ENCODE measurements at places on chromosomes 2 and 18. TPM values are rescaled to one million over a fixed set of nuclear protein-coding genes. Genes with fewer than 3 reads are reported as not detected.

DNA sequence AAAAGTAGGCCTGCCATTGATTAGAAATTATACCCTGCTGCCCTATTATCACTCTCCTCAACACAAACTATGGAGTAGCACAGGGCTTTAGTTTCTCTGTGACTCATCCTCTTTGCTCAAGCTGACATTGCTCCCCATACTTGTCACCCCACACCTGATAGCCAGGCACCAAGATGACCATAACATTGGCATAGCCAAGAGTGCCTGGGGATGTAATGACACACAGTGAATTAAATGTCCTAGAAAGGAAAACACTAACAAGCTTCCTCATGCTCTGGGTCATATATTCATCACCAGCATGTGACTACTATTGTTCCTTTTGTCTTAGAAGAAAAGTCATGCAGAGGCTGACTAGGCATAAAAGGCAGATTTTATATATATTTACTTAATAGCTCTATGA lies 137.8 kb upstream of the RND3 start:
- H3K27me3 ChIP-seq, result no peaks in the 10 kb centered on the region
- H3K36me3 ChIP-seq, result no peaks in the 10 kb centered on the region
- no peaks in the 10 kb centered on the region for H3K4me1 ChIP-seq
- DNase-seq, result no peak

GRCh38 chr2:149018981-149019380 lies 19.5 kb upstream of the LYPD6B start:
- DNase-seq, result no peak
- H3K4me1 ChIP-seq, result 0 out of 2 replicates have a peak, but pooled peaks cover 2% of the 10 kb centered on the region
- no peak overlapping the region for H3K4me3 ChIP-seq
- H3K36me3 ChIP-seq, result peaks cover 16% of the 10 kb centered on the region
- no peak overlapping the region for H3K27ac ChIP-seq

- no peak for DNase-seq
- peaks cover 2% of the 10 kb centered on the region for H3K36me3 ChIP-seq
- 0 out of 2 replicates have a peak, but pooled peaks cover 2% of the 10 kb centered on the region for H3K4me1 ChIP-seq
- no peak overlapping the region for H3K4me3 ChIP-seq
These were observed 20.7 kb downstream of the LIPG start for GRCh38 chr18:49582579-49582978.

DNA sequence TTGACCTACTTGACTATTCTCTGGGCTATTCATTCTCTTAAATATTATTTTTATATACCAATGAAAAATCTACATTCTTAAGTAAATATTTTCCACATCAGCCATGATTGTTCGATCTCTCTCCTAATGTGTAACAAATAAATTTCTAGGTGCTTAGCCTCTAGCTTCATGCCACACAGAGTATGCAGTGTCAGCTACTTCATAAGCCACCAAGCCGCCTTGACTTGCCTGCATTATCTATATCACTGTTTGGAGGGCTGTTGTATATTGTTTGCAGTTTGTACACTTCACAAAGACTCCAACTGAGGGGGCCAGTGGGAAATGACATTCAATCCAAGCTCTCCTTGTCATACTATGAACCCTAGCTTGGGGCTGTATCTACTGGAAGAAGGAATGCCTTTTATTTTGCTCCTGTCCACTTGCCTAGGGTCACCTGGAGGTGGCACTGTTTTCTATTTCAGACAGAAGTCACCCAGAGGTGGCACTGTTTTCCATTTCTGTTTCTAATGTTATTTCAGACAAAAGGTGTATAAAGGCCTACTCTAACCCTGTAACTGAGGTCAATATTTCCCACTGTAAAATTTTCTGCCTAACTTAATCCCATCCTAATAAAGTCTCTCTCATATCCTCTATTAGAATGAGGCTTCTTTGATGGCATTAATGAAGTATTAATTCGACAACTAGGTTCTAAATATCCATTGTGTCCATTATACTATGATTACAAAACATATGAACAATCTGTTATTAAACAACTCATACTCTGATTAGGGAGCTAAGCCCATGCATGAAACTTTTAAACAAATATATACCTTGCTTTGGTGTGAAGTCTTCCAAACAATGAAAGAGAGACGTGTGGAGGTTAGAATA lies 36.4 kb downstream of the COL5A2 start:
- H3K36me3 ChIP-seq, result no peaks in the 10 kb centered on the region
- H3K4me3 ChIP-seq, result no peak overlapping the region
- H3K27me3 ChIP-seq, result no peaks in the 10 kb centered on the region
- H3K27ac ChIP-seq, result no peak overlapping the region

GRCh38 chr2:134440336-134440909 lies 186.6 kb downstream of the MGAT5 start:
- no peaks in the 10 kb centered on the region for H3K36me3 ChIP-seq
- no peaks in the 10 kb centered on the region for H3K27me3 ChIP-seq
- no peak overlapping the region for H3K27ac ChIP-seq
- no peaks in the 10 kb centered on the region for H3K4me1 ChIP-seq

DNA sequence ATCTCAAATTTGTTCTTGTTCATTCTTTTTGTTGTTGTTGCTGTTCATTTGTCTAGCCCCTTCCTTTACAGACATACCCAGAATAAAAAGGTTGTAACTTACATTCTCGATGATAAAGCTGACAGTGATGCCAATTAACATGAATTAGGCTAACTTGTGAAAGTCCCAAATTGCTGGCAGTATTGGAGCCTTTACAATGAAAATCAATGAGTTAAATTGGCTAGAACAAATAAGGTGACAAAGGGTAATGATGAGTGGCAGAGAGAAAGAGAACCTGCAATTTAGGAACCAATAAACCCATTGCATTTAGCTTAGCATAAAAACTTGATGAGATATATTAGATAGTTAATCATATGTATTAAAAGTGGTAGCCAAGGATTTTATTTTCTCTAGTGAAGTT lies 521.0 kb downstream of the ADCYAP1 start:
- no peak overlapping the region for H3K4me3 ChIP-seq
- no peaks in the 10 kb centered on the region for H3K27me3 ChIP-seq
- H3K36me3 ChIP-seq, result no peaks in the 10 kb centered on the region
- H3K4me1 ChIP-seq, result no peaks in the 10 kb centered on the region
- H3K27ac ChIP-seq, result no peak overlapping the region

DNA sequence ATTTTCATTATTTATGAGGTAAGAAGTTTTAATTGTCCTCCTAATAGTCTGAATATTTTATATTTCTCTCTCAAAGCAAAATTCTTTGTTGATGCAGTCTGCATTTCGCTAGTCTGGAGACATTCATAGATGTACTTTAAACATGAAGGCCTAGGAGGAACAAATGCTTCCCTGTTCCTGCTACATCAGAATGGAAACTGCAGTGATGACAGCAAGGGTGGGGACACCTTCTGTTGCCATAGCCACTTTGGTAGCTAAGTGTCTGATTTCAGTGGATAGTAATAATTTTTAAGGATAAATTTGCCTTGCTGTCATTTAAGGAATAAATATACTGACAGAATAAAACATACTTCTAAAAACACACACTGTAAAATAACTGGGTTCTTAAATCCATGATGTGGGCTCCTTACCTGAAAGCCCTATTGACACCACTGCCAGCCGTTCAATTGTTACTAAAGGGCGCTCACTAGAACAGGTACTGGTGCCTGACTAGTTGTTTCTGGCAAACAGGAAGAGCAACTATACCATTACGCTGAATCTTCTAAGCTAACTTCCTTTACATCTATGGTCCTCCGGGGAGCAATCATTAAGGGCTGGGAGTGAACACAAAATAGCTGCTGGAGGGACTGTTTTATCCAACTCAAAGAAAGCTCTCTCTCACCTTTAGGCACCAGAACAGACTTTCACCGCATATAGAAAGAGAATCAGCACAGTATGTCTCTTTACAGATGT lies 88.2 kb downstream of the TMEM131 start:
- no peaks in the 10 kb centered on the region for H3K27me3 ChIP-seq
- no peak overlapping the region for H3K27ac ChIP-seq
- no peak overlapping the region for H3K4me3 ChIP-seq
- no peak for DNase-seq
- no peaks in the 10 kb centered on the region for H3K36me3 ChIP-seq

DNA sequence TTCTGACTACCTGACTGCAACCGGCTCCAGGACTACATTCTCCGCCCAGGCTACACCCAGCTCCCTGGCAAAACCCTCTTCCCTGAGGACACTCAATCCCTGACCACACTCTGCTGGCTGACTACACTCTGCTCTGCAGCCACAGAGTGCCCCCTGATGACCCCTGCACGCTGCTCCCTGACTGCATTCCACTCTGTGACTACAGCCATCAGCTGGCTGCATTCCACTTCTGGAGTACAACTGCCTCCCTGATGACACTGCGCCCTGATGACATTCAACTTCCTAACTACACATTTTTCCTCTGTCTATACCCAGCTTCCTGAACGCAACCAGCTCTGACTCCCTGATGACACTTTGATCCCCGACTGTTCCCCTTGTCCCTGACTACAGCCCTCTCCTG lies 71.3 kb upstream of the NRXN1 start:
- H3K4me1 ChIP-seq, result no peaks in the 10 kb centered on the region
- no peaks in the 10 kb centered on the region for H3K36me3 ChIP-seq

GRCh38 chr2:157245846-157246764 lies 11.4 kb upstream of the GALNT5 start:
- H3K4me3 ChIP-seq, result no peak overlapping the region
- no peaks in the 10 kb centered on the region for H3K27me3 ChIP-seq
- no peak for DNase-seq
- peak overlapping the region; percentile 43 for H3K27ac ChIP-seq

- no peaks in the 10 kb centered on the region for H3K4me1 ChIP-seq
- H3K27ac ChIP-seq, result no peak overlapping the region
- H3K36me3 ChIP-seq, result no peaks in the 10 kb centered on the region
- no peak overlapping the region for H3K4me3 ChIP-seq
- no peaks in the 10 kb centered on the region for H3K27me3 ChIP-seq
These were observed 108.7 kb downstream of the GFPT1 start for GRCh38 chr2:69278366-69278765.

- DNase-seq, result no peak
- no peaks in the 10 kb centered on the region for H3K36me3 ChIP-seq
- no peaks in the 10 kb centered on the region for H3K27me3 ChIP-seq
- H3K4me1 ChIP-seq, result no peaks in the 10 kb centered on the region
These were observed 129.2 kb downstream of the IKZF2 start for GRCh38 chr2:213021971-213022899.

- no peaks in the 10 kb centered on the region for H3K4me1 ChIP-seq
- no peak overlapping the region for H3K4me3 ChIP-seq
- H3K27ac ChIP-seq, result no peak overlapping the region
- no peaks in the 10 kb centered on the region for H3K27me3 ChIP-seq
These were observed 326.1 kb downstream of the PARD3B start for GRCh38 chr2:204871231-204871953.

DNA sequence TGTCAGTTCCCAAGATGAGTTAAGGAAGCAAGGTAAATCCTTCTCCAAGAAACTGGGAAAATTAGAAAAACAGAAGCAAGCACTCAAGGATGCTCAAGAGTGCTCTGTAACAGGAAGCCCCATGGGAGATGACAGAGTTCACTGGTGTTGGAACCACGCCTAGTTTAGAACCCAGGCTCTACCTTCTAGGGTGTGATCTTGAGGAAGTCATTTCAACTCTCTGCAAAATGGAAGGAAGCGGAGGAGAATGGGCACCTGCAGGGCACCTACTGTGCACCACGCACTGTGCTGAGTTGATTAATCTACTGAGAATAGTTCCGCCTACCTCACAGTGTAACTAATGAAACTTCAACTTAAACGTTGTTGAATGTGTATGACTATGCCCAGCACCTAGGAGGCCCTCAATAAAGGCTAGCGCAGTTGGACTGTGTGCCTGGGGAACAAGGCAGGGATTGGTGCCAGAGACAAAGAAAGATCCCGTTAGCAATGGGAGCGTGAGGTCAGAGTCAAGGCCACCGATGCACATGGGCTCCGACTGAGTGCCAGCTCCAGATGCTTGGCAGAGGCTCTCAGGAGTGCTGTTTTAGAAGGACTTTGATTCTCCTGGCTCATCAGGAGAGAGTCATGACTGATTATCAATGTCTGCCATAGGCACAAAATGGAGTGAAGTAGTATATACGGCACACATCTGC lies 93.7 kb downstream of the MAPK4 start:
- H3K27ac ChIP-seq, result no peak overlapping the region
- H3K36me3 ChIP-seq, result no peaks in the 10 kb centered on the region
- H3K4me3 ChIP-seq, result no peak overlapping the region
- no peaks in the 10 kb centered on the region for H3K27me3 ChIP-seq
- DNase-seq, result no peak

- no peak overlapping the region for H3K27ac ChIP-seq
- DNase-seq, result no peak
- H3K27me3 ChIP-seq, result peaks cover 9% of the 10 kb centered on the region
- H3K4me1 ChIP-seq, result no peaks in the 10 kb centered on the region
- H3K4me3 ChIP-seq, result no peak overlapping the region
These were observed 1.7 kb upstream of the QPCT start for GRCh38 chr2:37342591-37343220.

The ANKRD53 gene
- total RNA-seq, result 0.39 TPM

The EHD3 gene
- total RNA-seq, result 12.0 TPM

The ZNF521 gene
- 16.8 TPM for total RNA-seq

The CYBRD1 gene
- 12.6 TPM for total RNA-seq

The TDRD15 gene
- total RNA-seq, result not detected

Data from H1 (cell line).